ENCODE measurements at places on chromosomes 7 and 10. TPM values are rescaled to one million over a fixed set of nuclear protein-coding genes. Genes with fewer than 3 reads are reported as not detected.

DNA sequence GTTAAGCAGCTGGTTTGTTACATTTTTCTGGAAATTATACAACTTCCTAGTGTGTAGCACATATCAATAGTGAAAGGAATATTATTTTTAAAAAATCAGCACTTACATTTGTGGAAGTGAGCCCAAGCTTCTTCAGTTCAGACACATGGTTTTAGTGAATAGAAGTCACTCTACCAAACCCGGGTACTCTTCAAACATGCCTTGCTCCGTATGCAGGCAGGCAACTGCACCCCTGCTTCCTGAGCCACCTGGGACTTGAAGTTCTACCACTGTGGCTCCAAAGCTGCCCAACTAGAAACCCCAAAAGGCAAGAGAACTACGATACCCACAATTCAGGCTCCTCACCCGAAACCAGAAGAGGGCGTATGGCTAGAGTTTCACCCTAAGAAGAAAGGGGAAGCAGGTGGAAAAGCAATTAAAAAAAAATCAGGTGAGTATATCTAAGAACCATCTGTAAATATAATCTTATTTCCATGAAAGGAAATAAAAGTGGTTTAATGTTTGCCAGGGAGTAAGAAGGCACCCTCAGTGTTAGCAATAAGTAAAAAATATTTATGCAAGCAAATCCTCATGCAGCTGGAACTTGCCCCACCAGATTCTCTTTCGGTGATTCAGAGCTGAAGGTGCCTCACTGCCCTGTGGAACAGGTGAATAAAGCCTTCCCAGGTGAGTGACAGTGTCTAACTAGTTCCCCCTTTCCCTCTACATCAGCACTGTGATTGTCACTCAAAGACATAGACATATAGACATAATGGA lies at the start of gene MACC1:
Gene MACC1 (minus strand): TSS at position 192 of the 756 bp plus-strand sequence. CDS start 55,522 bp downstream, outside the sequence.
- no peak within 1 kb of the TSS for H3K4me3 ChIP-seq
- H3K4me1 ChIP-seq, result no peaks in the 10 kb centered on the region
- no peaks in the 10 kb centered on the region for H3K27me3 ChIP-seq
- no peak within 1 kb of the TSS for H3K27ac ChIP-seq

DNA sequence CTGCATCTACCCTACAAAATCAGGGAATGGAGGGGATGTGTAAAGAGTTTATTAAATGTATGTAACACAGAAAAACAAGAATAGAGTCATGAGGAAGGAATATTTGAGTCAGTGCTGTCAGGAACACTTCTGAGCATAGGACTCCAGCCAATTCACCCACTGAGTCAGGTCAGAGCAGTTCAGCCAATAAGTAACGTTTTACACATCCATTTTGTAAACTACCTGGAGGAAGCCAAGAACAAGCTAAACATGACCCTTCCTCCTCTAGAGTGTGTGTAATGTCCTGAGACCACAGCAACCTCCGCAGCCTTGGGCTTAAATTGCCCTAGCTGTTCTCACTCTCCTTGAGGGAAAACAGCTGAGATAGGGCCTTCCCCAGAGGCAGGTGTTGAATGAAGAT lies 691.5 kb upstream of the LRRN3 start:
- no peak overlapping the region for H3K4me3 ChIP-seq
- H3K27me3 ChIP-seq, result no peaks in the 10 kb centered on the region
- H3K4me1 ChIP-seq, result no peaks in the 10 kb centered on the region

DNA sequence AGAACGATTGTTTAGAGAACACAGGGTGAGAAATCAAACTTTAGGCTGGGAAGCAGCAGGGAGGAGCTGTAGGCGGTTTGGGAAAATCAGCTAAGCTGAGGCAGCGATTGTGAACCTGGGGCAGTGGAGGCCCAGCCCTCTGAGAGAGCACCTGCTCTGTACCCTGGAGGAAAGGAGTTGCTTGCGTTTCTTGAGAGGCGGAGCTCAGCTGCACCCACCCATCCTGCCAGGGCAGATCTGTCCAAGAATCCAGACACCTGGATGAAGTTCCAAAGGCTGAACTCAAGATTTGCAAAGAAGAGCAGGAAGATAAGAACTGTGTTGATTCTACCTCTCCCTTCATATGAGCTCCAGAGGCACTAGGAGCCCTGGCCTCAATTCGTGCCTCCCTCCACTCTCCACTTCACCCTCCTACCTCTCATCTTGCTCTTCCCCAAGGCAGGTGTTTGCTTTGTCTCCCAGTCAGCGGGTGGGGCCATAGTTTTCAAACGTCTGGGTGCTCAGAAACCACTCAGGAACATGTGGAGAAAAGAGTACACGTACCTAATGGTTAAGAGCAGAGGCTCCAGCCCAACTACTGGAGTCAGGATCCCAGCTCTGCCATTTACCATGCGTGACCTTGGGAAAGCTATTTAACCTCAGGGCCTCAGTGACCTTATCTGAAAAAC lies 21.5 kb upstream of the TMEM213 start:
- H3K27ac ChIP-seq, result no peak overlapping the region
- H3K4me3 ChIP-seq, result no peak overlapping the region
- H3K27me3 ChIP-seq, result no peaks in the 10 kb centered on the region
- DNase-seq, result no peak
- H3K4me1 ChIP-seq, result no peaks in the 10 kb centered on the region
- H3K36me3 ChIP-seq, result no peaks in the 10 kb centered on the region

DNA sequence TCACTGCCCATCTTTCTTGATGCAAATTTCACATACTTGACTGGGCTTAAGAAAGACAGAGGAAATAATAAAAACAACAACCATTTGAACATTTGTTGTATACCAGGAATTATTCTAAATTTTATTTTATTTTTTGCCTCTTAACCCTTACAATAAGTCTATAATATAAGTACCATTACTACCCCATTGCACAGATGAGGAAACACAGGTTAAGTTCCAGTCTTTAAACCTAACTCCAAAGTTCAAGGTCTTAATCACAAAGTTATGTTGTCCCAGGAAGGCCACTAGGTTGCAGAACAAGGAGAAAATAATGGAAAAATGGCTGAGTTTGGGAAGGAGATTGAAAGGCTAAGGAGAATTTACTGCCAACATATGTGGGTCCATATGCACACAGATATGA lies 3.5 kb downstream of the FKBP14 start:
- H3K27me3 ChIP-seq, result no peaks in the 10 kb centered on the region
- no peaks in the 10 kb centered on the region for H3K36me3 ChIP-seq
- H3K27ac ChIP-seq, result no peak overlapping the region
- H3K4me1 ChIP-seq, result peaks cover 31% of the 10 kb centered on the region
- H3K4me3 ChIP-seq, result no peak overlapping the region

Gene GNAT3
- not detected for total RNA-seq

- H3K36me3 ChIP-seq, result no peaks in the 10 kb centered on the region
- DNase-seq, result no peak
- no peak overlapping the region for H3K27ac ChIP-seq
- no peaks in the 10 kb centered on the region for H3K4me1 ChIP-seq
- no peak overlapping the region for H3K4me3 ChIP-seq
- H3K27me3 ChIP-seq, result no peaks in the 10 kb centered on the region
These were observed 94.0 kb upstream of the CDCA7L start for GRCh38 chr7:22039670-22040069.

DNA sequence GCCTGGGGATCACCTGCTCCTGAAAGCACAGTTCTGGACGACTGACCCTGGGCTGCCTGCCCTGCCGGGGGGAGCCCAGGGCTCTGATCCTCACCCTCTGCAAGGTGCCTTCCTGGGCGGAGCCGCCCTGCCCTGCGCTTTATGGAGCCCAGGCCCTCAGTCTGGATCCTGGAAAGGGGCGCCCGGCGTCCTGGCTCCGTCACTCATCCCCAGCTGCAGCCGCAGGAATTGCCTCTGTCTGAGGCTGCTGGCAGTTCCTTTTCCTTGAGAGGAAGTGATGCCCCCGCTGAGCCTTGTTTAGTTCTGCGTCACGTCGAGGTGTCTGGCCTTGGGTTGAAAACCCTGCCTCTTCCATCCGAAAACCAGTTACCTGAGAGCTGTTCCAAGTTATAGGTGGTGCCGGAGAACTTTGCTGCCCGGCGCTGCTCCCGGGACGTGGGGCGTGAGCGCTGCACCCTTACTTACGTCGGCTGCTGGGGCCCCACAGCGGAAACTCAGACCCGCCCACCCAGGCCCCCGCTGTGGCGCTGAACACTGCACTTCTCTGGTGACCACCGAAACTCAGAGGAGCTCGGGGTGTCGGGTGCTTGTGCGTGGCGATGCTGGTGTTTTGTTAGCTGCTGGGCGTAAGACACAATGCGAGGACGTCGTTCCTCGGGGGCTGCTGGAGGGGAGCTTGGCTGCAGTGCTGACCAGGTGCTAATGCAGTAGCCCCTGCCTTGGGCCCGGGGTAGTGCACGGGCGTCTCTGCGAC lies 5.4 kb downstream of the MAFK start:
- H3K4me3 ChIP-seq, result no peak overlapping the region
- H3K4me1 ChIP-seq, result peaks cover 77% of the 10 kb centered on the region
- DNase-seq, result peak; percentile 56
- H3K36me3 ChIP-seq, result peaks cover 25% of the 10 kb centered on the region
- H3K27me3 ChIP-seq, result no peaks in the 10 kb centered on the region

GRCh38 chr10:88270871-88271713 lies 312.0 kb downstream of the RNLS start:
- H3K4me3 ChIP-seq, result no peak overlapping the region
- no peaks in the 10 kb centered on the region for H3K27me3 ChIP-seq
- no peaks in the 10 kb centered on the region for H3K36me3 ChIP-seq
- H3K4me1 ChIP-seq, result no peaks in the 10 kb centered on the region

Gene WDFY4
- total RNA-seq, result 0.70 TPM

GRCh38 chr7:130695840-130696239 lies 9.5 kb upstream of the TSGA13 start:
- H3K36me3 ChIP-seq, result no peaks in the 10 kb centered on the region
- DNase-seq, result no peak
- no peaks in the 10 kb centered on the region for H3K27me3 ChIP-seq
- no peaks in the 10 kb centered on the region for H3K4me1 ChIP-seq
- H3K4me3 ChIP-seq, result no peak overlapping the region

- no peak for DNase-seq
- no peak overlapping the region for H3K4me3 ChIP-seq
- H3K4me1 ChIP-seq, result no peaks in the 10 kb centered on the region
- H3K27ac ChIP-seq, result no peak overlapping the region
- no peaks in the 10 kb centered on the region for H3K36me3 ChIP-seq
- H3K27me3 ChIP-seq, result no peaks in the 10 kb centered on the region
These were observed 47.0 kb downstream of the PTPRZ1 start for GRCh38 chr7:121919986-121920385.

GRCh38 chr7:90846192-90846591 lies 250.1 kb downstream of the CDK14 start:
- no peak for DNase-seq
- H3K27ac ChIP-seq, result no peak overlapping the region
- no peaks in the 10 kb centered on the region for H3K4me1 ChIP-seq
- no peaks in the 10 kb centered on the region for H3K36me3 ChIP-seq
- no peaks in the 10 kb centered on the region for H3K27me3 ChIP-seq
- no peak overlapping the region for H3K4me3 ChIP-seq

Gene INTS1
- 29.0 TPM for total RNA-seq

Gene FKBP6
- total RNA-seq, result not detected

Gene AKR1B1
- total RNA-seq, result 261 TPM

DNA sequence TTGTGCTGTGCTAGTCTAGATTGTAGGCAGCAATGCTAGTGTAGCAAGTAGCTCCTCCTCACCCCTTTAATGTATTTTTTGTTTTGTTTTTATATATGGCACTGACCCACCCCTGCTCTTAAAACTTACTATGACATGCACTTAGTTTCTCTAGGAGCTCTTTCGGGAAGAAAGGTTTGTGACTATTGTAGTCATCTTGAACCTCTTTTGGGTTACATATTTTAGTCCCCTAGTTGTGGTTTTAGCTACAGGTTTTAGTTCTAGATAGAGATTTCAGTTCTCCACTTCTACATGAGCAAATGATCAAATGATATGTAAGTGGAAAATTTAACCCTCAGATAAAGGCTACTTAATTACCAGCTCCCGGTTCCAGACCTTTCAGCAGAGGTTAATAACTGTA lies 14.9 kb downstream of the MINPP1 start:
- H3K27ac ChIP-seq, result no peak overlapping the region
- no peaks in the 10 kb centered on the region for H3K27me3 ChIP-seq
- no peak overlapping the region for H3K4me3 ChIP-seq
- H3K4me1 ChIP-seq, result no peaks in the 10 kb centered on the region
- no peak for DNase-seq
- H3K36me3 ChIP-seq, result peaks cover 12% of the 10 kb centered on the region

Gene GPC2
- total RNA-seq, result 0.12 TPM

Gene BMPR1A
- 28.6 TPM for total RNA-seq

DNA sequence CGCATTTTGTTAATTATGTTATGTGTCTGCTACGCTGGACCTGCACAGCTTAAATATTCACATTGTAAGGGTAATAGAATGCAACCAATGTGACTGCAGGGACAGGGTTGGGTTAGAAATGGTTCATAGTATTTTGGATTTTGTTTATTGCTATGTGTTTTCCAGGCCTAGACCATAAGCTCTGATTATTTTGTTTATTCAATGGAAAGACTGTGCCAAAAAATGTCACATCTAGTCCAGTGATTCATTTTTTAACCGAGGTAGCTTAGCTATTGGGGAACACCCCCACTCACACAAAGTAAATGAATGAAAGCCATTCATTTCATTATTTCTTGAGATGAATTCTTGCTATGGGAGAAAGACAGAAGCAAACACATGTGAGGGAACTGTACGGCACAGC lies 516.5 kb upstream of the ANKRD30A start:
- no peaks in the 10 kb centered on the region for H3K27me3 ChIP-seq
- H3K4me3 ChIP-seq, result no peak overlapping the region
- DNase-seq, result no peak
- no peaks in the 10 kb centered on the region for H3K36me3 ChIP-seq

DNA sequence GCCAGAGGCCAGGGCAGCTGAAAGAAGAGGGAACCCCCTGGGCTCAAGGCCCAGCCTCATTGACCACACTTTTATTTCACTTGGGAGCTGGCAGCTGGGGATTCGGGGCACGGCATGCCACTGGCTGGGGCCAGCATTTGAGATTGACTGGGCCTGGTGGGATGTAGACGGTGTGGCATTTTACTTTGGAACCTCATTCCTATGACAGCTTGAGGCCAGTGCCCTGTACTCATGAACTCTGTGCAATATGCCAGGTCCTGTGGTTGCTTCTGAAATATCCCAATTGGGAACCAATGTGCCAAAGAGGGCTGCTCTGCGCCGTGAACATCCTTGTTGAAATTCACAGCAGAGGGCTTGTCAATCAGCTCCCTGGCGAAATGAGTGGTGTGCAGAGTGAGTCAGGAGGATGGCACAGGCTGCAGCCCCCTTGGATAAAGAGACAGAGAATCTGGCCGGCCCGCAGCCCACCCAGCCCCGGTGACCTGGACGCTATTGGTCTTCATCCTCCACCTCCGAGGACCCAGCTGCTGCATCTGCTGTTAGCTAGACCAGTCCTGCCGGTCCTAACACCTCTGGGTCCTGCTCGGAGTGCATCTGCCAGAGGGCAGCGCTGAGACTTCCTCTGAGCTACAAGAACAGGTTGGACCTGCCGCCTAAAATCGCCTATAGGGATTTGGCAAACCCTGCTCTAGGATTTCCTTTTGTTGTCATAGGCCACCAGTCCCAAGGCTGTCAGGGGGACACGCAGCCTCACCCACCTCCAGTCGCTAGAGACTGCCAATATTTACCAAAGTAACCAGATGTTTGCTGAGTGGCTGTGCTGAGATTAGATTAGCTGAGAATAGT lies 58.0 kb downstream of the PRKAG2 start:
- no peak overlapping the region for H3K27ac ChIP-seq
- no peaks in the 10 kb centered on the region for H3K27me3 ChIP-seq
- H3K4me1 ChIP-seq, result no peaks in the 10 kb centered on the region
- H3K4me3 ChIP-seq, result no peak overlapping the region
- no peak for DNase-seq
- no peaks in the 10 kb centered on the region for H3K36me3 ChIP-seq

All from right atrium auricular region (tissue), 2 donors.